ENCODE measurements at places on chromosomes 2 and 18.

DNA sequence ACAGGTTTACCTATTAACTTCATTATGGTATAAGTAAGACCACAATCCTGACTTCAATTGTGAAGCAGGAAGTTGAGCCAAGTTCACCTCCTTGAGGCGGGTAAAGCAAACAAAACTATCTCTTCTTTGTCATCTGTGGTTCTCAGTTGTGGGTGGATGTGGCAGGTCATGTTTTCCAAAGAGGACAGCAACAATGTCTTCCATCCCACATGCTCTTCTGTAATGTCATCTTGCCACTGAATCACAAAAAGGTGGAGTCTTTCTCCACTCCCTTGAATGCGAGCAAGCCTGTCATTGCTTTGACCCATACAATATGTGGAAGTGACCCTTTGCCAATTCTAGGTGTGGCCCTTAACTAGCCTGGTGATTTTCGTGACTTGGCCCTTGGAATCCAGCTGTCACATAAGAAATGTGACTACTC is 98.7 kb downstream of the GRB14 start:
- DNase-seq = no peak

- no peak for DNase-seq
Observed at GRCh38 chr2:69224512-69224837, 162.6 kb downstream of the GFPT1 start.

- DNase-seq = no peak
Observed at GRCh38 chr2:39390216-39390615, 46.9 kb downstream of the MAP4K3 start.

DNA sequence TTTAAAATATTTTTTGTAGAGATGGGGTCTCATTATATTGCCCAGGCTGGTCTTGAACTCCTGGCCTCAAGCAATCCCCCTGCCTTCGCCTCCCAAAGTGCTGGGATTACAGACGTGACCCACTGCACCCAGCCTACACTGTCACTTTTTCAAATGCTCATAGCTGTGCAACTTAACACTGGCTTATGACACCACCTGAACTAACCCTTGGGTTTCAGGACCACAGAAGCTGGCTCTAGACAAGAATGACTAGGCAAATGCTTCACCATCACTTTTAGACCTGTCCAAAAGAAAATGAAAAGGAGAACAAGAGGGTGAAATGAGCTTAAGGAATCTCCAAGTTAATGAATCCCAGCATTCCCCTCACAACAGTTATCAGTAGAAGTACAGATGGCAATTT is 13.3 kb downstream of the ERCC3 start:
- DNase-seq = no peak

DNA sequence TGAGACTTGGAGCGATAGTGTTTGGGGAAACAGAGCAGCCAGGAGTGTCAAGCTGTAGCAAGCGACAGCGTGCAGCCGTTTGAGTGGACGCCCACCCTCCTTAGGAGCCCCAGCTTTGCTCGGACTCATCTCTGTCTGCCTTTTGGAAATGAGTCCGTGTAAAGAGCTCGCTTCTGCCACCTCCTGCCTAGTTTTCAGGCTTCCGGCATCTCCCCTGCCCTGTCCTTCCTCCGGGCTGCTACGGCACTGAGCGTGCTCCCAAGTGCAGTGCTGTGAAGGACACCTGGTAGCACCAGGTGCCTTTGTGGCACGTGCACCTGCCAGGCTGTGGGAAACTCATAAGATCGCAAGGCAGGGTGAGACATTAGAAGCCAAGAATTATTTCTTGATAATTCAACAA is 117.1 kb downstream of the RNF144A start:
- DNase-seq = no peak

DNA sequence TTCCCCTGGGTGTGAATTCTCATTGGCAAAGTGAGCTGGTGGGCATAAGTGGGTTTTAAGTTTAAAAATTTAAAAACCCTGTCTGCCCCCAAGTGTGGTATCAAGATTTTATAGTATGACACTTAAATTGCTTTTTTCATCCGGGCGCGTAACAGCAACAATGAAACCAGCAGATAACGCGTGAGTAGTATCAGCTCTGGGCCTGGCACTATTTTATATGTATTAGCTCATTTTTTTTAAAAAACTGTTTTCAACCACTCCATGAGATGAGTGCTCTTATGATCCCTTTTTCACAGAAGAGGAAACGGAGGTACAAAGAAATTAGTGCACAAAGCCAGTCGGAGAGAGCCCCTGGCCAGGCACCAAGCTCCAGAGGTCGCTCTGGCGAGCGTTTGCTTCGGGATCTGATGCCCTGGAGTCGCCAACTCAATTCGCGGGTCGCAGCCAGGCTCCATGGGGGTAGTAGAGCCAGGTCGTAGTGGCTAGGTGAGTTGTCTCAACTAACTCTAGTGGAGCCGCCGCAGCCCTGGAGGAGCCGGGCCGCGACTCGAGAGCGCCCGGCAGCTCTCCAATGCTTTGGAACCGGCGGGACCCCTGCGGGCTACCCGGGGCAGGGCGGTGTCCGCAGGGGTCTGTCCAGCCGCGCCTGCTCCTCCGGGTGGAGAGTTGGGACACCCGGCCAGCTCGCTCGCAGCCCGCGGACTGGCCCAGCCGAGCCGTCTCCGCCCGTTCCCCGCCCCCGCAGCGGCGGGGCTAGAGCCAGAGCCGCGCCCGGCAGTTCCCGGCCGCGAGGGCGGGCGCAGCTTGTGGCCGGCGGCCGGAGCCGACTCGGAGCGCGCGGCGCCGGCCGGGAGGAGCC is at the start of gene IL1R1:
IL1R1 (plus strand) TSS at position 777 of the 859 bp plus-strand sequence. CDS start 14,979 bp downstream, outside the sequence.
- no peak for DNase-seq

GRCh38 chr2:45255563-45255962 is 246.3 kb upstream of the SIX2 start:
- DNase-seq = no peak

DNA sequence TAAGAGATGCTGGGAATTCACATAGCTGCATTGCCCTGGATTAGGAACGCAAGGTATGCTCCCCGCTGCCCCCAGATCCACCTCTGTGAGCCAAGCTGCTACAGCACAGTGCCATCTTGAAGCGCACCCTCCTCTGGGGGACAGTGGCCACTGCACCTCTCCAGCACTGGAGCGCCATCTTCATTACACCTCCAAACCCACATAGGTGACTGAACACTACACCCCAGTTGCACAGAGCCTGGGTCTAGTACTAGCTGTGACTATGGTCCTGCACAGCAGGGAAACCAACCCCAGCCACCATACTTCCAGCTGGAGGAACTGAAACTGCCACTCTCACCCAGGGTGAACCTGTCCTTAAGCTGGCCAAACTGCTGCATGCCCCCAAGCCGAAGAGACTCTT is 84.6 kb downstream of the TMEM237 start:
- no peak for DNase-seq

Data from CD8-positive, alpha-beta T cell (primary cell).